ENCODE measurements at places on chromosomes 16 and 17.

DNA sequence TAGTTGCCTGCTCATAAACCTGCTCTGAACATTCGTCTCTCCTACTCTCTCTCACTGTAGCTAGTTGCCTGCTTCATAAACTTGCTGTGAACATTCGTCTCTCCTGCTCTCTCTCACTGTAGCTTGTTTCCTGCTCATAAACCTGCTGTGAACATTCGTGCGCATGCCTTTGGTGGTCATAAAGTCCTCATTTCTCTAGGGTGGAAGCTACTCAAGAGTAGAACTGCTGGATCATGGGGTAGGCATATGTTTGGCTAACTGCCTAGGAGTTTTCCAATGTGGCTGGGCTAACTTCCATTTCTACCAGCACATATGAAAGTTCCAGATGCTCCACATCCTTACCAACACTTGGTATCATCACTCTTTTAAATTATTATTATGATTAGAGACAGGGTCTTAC is 174.6 kb upstream of the RPH3AL start:
- DNase-seq = no peak

GRCh38 chr17:38709104-38709820 is 4.2 kb downstream of the MLLT6 start:
- no peak for DNase-seq

DNA sequence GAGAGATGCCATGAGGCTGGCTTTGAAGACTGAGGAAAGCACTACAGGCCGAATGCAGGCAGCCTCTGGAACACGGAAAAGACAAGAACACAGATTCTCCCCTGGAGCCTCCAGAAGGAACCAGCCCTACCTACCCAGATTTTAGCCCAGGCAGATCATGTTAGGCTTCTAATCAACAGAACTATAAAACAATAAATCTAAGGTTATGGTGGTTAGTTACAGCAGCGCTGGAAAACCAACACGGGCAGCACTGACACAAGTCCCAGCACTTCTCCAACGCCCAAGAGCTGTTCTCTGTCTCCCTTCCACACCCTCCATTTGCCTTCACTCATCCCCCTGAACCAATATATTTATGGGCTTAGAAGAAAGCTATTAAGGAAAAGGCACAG is 7.5 kb downstream of the ANKRD11 start:
- no peak for DNase-seq

GRCh38 chr16:19223235-19224170 is 55.5 kb downstream of the SYT17 start:
- DNase-seq = no peak

DNA sequence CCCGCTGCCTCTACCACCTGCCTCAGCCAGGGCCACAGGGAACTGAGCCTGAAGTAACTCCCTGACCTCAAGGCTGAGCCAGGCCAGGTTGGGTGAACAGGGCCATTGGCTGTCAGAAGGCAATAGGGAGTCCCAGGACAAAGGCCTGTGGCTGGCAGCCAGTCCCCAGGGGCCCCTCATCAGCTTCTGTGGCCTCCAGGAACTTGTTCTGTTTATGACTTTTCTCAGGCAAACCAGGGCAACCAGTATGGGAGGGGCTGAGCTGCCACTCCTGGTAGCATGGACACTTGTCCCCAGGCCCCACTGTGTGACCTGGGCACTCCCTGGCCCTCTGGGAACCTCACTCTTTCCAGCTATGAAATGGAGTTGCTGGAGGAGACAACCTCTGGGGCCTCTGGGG is 40.1 kb downstream of the CPNE2 start:
- no peak for DNase-seq

- DNase-seq = no peak
Observed at GRCh38 chr17:31394544-31394943, 3.1 kb downstream of the RAB11FIP4 start.

- no peak for DNase-seq
Observed at GRCh38 chr16:75627851-75628250, 4.8 kb upstream of the ADAT1 start.

GRCh38 chr17:42773290-42774035 is at the start of gene VPS25:
Gene VPS25 (plus strand): TSS chr17:42773449. CDS start chr17:42773476, 27 bp downstream.
- DNase-seq = peak; percentile 94

DNA sequence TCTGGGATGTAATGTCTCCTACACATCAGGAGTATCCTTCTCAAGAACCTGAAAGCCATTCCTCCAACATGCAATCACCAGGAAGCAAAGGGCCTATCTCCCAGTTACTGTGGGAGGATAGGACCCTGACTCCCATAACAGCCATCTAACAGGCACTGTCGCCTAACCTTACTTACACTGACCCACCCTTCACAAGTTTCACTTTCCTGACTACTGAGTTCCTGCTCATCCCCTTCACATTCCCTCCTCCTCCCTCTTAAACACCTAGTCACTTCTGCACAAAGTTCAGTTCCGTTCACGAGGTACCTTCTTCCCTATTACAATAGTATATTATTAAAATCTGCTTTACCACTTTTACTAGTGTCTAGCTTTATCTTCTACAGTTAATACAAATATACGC is 1.3 kb downstream of the C17orf67 start:
- peak; percentile 10 for DNase-seq

GRCh38 chr17:14052886-14053615 is 16.3 kb upstream of the COX10 start:
- no peak for DNase-seq
